COLO829 (cell line): ENCODE measurements at places on chromosomes 6 and 20.

GRCh38 chr20:62800314-62801259 is 4.0 kb upstream of the OGFR start:
- no peak for DNase-seq

GRCh38 chr6:80143419-80143937 is 37.0 kb downstream of the BCKDHB start:
- DNase-seq, result peak; percentile 66

GRCh38 chr20:56060486-56060885 is 55.2 kb upstream of the CBLN4 start:
- no peak for DNase-seq

DNA sequence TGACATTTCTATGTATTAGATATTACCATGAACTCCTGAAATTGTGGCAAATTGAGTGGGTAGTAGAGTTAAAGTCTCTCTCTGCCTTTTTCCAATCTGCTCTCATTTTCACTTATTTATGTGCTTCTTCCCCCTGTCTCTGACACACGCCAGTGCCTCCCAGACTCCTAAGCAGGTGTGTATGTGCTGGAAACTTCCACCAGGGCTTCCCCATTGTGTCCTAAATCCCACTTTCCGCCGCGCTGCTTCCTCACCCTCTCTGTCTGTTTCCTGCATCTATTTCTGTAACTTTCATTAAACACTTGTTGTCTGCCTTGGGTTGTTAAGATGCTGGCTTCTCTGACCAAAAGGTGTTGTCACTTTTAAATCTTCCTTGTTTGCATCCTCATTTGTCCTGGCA is 97.6 kb upstream of the HDGFL1 start:
- DNase-seq, result no peak

DNA sequence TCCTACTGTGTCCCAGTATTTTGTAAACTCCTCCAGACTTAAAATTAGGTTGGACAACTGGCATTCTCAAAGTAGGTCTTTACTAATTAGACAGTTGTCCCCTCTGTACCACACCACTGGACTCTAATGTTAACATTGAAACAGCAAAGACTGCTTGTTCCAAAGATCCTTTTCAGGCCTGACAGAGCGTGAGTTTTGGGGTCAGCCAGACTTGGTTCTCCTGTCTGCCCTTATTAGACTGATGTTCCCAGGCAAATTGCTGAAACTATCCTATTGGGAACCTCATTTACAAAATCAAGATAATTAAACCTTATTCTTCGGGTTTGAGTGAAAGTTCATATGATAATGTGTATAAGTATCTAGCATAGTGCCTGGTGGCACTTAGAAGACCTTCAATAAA is 3.7 kb upstream of the BICRAL start:
- no peak for DNase-seq

- DNase-seq, result no peak
Observed at GRCh38 chr20:22825546-22825945, 209.6 kb upstream of the SSTR4 start.

DNA sequence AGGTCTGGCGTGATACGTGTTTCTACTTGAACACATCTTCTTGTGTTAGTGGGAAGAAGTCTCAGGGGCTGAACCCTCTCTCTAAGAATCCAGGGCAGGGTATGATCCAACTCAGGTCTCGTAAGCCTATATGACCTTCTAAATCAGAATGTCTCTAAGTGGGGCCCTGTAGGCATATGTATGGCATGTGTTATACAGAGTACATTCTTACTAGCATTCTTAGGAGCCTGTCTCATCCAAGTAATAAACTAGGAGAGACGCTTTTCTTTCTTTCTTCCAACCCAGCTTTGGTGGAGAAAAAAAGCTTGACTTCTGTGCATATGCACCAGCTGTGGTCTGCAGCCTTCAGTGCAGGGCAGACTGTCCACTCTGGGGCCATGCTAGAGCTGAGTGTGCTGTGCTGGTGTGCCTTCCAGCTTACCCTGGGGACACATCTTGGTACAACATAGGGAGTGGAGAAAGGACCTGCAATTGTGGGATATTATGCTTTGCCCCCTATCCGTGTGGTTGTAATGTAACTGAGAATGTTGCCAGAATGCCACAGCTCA is 47.3 kb downstream of the L3MBTL3 start:
- DNase-seq, result no peak

DNA sequence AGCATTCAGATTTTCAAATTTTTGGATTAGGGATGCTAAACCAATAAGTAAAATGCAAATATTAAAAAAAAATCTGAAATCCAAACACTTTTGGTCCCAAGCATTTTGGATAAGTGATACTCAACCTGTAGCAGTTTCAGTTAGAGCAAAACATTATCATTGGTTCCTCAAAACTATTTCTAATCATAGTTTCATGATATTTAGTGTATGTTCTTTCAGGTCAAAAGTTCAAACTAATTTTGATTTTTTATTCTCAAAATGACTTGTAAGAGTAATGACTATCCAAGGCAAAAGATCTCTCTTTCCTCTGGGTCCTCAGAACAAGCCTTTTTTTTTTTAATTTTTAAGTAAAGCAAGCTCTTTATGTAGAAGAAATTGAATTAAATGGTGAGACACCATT is 64.0 kb upstream of the TFB1M start:
- no peak for DNase-seq

DNA sequence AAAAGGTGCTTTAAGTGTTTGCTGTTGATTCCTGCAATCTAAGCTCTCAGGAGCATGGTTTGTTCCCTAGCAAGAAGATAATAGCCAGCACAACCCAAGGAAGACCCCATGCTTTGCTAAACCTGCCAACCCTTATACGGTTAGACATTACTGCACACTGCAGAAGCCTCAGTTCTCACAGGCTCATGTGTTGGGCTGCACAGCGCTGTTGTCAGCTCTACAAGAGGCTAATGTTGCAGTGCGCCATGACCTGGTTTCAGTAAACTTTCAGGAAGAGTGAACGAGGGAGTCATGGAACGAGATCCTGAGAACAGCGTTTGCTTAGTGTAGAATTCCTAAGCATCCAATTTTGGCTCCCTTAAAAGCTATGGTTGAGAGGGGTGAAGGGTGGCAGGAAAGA is 218.5 kb downstream of the ARHGAP18 start:
- no peak for DNase-seq

DNA sequence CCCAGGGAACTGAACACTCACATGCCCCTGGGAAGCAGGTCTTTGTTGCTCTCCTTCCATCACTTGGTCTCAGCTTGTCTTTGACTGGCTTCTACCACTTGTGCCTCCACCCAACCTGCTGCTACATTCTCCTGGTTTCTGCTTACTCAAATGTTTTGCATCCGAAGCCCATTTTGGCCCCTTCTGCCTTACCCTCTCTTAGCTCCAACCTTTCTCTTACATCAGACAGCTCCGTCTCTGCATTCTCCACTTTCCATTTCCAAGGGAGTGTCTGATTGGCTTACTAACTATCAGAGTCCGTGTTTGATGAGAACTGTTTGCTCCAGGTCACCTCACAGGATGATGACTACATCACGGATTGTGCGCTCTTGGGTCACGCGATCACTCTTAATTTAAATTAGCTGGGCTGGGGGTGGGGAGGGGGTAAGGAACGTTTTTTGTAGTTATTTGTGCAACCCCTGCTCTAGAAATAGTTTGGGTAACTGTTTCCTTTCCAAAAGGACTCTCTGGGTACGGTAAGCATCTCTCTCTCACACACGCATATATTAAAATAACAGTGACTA is 844 bp upstream of the ABRACL start:
- no peak for DNase-seq

DNA sequence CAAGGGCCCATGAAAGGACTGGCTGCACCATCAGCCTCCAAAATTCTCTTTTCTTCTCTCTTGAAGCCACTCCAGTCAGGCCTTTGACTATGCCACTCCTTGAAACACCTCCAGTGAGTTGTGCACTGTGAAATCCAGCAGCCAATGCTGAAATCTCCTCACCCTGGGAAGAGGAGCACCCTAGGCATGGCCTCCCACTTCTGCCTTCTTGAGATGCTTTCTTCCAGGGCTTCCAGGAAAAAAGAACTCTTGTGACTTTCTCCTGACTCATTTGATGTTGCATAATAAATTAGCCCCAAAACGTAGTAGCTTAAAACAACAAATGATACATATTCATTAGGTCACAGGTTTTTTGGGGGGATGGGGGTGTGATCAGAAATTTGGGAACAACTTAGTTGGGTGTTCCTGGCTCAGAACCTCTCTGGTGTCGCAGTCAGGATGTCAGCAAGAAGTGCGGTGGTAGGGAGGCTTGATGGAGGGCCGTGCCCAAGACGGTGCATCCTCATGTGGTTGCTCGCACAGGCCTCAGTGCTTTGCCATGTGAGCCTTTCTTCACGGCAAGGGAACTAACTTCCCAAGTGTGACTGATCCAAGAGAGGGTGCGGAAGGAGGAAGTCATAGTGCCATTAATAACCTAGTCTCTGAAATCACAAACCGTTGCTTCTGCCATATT is 12.1 kb downstream of the NCR2 start:
- DNase-seq, result no peak

DNA sequence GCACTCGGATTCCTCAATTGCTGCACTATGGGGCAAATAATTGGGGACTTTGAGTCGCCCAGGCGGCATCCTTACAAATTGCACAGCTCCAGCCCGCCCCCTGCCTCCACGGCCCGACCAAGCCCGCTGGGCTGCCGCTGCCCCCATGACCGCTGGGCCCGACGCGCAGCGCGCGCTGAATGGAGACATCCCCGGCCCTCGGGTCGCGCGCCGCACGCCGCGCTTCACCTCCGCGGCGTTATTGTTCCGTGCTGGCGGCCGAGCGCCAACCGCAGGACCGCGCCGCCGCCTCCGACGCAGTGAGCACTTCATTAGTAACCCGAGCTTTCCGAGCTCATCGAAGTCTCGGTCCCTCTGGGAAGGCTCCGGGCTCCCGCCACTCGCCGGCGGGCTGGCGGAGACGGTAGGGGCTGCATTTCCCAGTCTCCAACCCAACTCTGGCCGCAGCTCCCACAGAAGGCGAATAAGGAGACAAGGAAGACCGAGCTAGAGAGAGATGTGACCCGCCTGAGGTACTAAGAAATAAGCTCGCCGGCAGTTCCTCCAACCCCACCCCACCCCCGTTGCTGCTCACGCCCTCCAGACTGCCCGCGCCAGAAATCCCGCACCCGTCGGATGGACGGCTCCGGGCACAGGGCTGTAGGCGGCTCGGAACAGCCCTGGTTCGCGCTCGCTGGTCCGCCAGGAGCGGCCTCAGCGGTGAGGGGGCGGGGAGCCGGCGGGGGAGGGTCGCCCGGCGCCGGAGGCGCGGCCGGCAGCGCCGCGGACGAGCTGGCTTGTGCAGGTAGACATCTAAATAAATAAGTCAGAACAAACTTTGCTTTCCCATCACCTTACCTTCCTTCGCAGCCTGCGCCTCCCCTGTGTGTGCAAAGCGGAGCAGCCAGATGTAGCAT is 703 bp downstream of the EPHA7 start:
- no peak for DNase-seq

- DNase-seq, result no peak
Observed at GRCh38 chr6:152184573-152184916, 377.1 kb downstream of the ESR1 start.

GRCh38 chr20:48759631-48760245 is 68.1 kb downstream of the PREX1 start:
- DNase-seq, result no peak

DNA sequence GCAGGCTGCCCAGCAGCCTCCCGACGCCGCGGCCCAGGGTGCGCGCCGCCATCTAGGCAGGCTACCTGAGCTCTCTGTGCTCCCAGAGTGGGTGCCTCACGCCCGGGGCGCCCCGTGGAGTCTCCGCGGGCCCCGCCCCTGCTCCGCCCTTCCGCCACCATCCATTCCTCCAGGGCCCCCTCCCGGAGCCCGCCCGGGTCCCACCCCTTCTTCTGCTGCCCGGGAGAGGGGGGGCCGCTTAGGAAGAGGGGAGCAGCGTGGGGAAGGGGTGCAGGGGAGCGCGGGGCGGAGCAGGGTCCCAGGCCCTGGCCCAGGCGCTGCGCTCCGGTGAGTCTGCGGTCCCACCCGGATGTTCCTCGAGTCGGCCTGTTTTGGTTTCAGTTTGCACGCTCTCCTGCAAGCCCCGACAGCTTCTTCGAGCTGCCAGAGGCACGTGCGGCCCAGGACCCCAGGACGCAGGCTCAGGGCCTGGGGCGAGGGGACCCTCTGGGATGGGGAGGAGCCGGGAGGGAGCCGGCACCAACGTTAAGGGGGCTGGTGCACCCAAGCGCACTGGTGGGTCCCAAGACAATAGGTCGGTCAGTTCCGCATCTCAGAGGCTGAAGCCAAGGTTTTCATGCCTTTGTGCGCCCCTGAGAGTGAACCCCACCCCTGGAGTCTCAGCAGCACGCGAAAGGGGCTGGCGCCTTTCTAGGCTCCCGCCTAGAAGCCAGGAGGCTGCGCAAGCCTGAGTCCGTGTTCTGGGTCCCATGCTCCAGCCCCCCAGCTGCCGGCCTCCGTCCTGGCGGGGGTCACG is at the start of gene ACSS1:
TSS of gene ACSS1 (minus strand) at position 89 of the 796 bp plus-strand sequence. CDS start at position 52, 37 bp downstream.
- no peak for DNase-seq

DNA sequence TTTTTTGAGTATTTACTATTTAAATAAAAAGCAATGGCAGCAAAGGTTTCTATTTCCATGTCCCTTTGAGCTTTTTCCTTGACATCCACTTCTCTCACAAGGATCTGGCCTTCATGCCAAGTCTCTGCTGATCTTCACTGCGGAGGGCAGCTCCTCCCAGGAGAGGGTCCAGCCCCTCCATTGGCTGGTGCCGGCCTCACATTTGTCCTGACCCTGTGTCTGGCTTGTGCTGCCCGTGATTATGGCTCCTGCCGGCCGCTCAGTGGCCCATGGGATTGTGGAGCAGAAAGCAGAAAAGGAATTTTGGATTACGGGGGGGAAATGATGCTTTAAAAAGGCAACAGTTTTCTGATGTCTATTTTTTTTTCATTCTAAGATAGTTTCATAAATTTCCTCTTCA is 31.2 kb upstream of the PDE7B start:
- DNase-seq, result no peak

- DNase-seq, result no peak
Observed at GRCh38 chr20:54469293-54469692, 6.1 kb upstream of the DOK5 start.
